A673 (cell line): ENCODE measurements at places on chromosomes 5 and 9. TPM values are rescaled to one million over a fixed set of nuclear protein-coding genes. Genes with fewer than 3 reads are reported as not detected.

Gene PLAC8L1
- 1.9 and 2.7 TPM in 2 replicates for total RNA-seq

GRCh38 chr5:33549982-33550567, 109.3 kb downstream of the TARS1 start:
- H3K4me3 ChIP-seq = no peak overlapping the region
- no peaks in the 10 kb centered on the region for H3K27me3 ChIP-seq
- DNase-seq = no peak
- no peaks in the 10 kb centered on the region for H3K4me1 ChIP-seq
- H3K27ac ChIP-seq = no peak overlapping the region

DNA sequence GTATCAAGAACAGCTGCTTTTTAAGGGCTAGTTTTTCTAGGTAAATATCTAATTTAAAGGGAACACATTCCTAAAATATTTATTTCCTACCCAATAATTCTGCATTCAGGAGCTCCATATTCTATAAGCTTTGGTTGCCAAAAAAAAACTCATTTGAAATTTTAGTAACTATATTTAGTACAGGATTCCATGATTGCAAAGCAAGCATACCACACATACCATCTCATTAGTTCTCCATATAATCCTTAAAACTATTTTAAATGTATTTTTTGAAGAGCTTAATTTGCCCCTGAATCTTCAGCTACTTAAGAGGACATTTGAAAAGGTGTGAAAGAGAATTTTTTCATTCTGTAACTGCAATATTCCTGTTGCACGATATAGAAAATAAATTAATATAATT, 877.0 kb downstream of the NR2F1-AS1 start:
- no peak overlapping the region for H3K4me3 ChIP-seq
- H3K36me3 ChIP-seq = no peaks in the 10 kb centered on the region
- no peak overlapping the region for H3K27ac ChIP-seq
- H3K4me1 ChIP-seq = peaks cover 19% of the 10 kb centered on the region
- H3K27me3 ChIP-seq = peaks cover 82% of the 10 kb centered on the region

Gene DMGDH
- 0.15 and 0.59 TPM in 2 replicates for total RNA-seq

- H3K4me1 ChIP-seq = no peaks in the 10 kb centered on the region
- H3K27ac ChIP-seq = no peak overlapping the region
- no peaks in the 10 kb centered on the region for H3K36me3 ChIP-seq
- no peaks in the 10 kb centered on the region for H3K27me3 ChIP-seq
Observed at GRCh38 chr9:3059781-3060468, 216.0 kb upstream of the PUM3 start.

Gene MOB3B
- total RNA-seq = 0.19 and 0.31 TPM in 2 replicates

DNA sequence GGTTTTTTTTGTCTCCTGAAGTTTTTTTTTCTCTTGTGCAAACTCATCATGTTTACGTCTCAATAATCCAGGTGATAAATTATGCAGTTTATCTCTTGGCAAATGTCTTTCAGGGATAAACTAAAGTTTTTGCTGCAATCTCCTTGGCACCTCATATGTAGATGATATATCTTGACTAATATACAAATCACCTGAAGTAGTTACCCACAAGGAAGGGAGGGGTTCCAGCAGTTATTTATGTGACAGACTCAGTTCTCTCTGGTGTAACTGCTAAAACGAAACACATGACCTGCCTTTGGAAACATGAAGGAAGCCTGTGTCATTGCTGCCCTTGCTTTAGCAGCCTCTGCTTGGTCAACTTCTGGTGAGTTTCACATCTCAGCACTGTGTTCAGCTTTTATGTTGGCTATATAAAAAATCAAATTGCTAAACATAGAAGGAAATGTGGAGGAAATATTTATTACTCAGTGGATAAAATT, 39.3 kb upstream of the KIAA1958 start:
- H3K36me3 ChIP-seq = no peaks in the 10 kb centered on the region
- no peak for DNase-seq
- H3K27ac ChIP-seq = no peak overlapping the region
- no peak overlapping the region for H3K4me3 ChIP-seq
- no peaks in the 10 kb centered on the region for H3K4me1 ChIP-seq
- H3K27me3 ChIP-seq = no peaks in the 10 kb centered on the region

DNA sequence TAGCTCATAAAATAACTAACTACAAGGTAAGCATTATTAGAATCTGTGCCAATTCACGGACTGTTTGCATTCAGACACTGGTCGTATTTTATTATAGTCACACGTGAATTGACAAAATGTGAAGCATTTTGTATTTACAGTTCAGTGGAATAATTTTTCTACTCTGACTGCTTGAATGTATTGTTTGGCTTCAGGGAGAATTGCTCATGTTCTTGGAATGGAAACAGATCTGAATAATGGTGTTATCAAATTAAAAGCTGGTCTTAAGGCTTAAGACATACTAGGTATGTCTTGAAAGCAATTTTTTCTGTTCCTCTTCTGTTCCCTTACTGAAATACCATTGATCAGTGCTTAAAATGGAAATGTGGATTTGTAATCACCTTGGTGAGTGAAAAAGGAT, 543.7 kb upstream of the TLE4 start:
- no peak overlapping the region for H3K4me3 ChIP-seq
- no peaks in the 10 kb centered on the region for H3K4me1 ChIP-seq
- DNase-seq = no peak
- peaks cover 31% of the 10 kb centered on the region for H3K27me3 ChIP-seq
- no peaks in the 10 kb centered on the region for H3K36me3 ChIP-seq
- no peak overlapping the region for H3K27ac ChIP-seq

Gene TAS2R1
- total RNA-seq = not detected in 2 replicates

GRCh38 chr9:37198039-37198729, 77.8 kb downstream of the ZCCHC7 start:
- no peak overlapping the region for H3K27ac ChIP-seq
- no peaks in the 10 kb centered on the region for H3K27me3 ChIP-seq
- peaks cover 78% of the 10 kb centered on the region for H3K4me1 ChIP-seq
- no peak for DNase-seq

DNA sequence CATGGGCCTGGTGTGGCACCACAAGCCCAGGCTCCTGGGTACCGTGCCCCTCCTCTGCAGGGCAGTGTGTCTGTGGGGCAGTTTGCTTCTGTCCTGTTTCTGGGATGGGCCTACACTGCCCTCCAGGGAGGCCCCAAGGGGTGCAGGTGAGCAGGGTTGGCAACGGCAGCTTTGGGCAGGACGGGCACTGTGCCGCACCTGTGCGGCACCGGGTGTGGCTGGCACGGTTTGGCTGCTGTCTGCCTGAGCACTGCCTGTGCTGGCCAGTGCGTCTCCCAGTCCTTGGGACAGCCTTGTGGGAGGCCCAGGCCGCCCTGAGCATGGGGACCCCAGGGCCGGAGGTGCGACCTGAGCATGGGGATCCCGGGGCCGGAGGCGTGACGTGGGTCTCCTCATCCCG, 37.2 kb downstream of the RXRA start:
- no peak overlapping the region for H3K4me3 ChIP-seq
- H3K27me3 ChIP-seq = no peaks in the 10 kb centered on the region
- H3K36me3 ChIP-seq = no peaks in the 10 kb centered on the region
- no peak overlapping the region for H3K27ac ChIP-seq
- no peak for DNase-seq

DNA sequence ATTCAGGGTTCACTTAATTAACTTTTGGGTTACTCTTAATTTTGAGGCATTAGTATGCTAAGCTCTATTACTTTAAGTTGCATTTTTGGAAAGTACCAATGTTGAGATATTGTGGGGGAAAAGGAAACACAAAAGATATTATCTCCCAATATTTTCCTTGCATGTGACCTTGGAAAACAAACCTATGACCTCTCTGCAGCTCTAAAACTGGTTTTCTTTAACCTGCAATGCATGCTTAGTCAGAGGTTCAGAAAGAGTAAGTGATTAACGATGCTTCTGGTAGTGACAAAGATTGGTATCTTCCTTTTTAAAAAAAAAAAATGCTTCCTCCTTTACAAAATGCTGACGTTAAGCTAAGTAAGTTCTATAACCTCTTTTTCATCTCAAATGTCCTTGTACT, 44.9 kb upstream of the CDH18 start:
- no peaks in the 10 kb centered on the region for H3K27me3 ChIP-seq
- H3K4me1 ChIP-seq = no peaks in the 10 kb centered on the region
- H3K27ac ChIP-seq = no peak overlapping the region

DNA sequence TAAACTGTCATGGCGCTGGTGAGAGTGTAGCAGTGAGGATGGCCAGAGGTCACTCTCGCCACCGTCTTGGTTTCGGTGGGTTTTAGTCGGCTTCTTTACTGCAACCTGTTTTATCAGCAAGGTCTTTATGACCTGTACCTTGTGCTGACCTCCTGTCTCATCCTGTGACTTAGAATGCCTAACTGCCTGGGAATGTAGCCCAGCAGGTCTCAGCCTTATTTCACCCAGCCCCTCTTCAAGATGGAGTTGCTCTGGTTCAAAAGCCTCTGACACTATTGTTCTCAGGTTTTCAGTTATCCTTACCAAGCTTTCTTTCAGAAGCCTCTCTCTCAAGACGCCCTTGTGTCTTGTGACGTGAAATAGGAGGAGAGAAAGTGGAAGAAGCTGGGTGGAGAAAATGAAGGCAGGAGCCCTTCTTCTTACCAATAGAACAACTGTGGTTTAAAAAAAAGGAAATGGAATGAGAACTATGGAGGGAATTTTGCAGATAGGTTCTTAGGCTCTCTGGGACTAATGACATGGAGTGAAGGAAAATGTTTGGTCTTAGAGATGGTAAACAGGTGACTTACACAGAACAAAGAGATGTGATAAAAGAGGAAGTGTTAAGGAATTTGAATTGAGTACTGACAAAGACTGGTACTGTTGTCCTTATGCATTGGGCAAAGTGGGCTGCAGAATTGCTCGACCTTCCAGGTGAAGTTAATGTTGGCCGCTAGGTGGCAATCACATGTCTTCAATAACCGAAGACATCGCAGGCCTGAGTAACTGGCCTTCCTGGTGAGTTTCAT, 133.3 kb upstream of the RAI14 start:
- peak; percentile 78 for DNase-seq
- no peaks in the 10 kb centered on the region for H3K4me1 ChIP-seq
- no peak overlapping the region for H3K27ac ChIP-seq
- no peaks in the 10 kb centered on the region for H3K36me3 ChIP-seq
- H3K27me3 ChIP-seq = no peaks in the 10 kb centered on the region
- no peak overlapping the region for H3K4me3 ChIP-seq

GRCh38 chr5:41334758-41335157, 121.4 kb upstream of the C6 start:
- peak overlapping the region; percentile 34 for H3K27ac ChIP-seq
- DNase-seq = peak; percentile 79
- H3K36me3 ChIP-seq = no peaks in the 10 kb centered on the region
- H3K27me3 ChIP-seq = no peaks in the 10 kb centered on the region

DNA sequence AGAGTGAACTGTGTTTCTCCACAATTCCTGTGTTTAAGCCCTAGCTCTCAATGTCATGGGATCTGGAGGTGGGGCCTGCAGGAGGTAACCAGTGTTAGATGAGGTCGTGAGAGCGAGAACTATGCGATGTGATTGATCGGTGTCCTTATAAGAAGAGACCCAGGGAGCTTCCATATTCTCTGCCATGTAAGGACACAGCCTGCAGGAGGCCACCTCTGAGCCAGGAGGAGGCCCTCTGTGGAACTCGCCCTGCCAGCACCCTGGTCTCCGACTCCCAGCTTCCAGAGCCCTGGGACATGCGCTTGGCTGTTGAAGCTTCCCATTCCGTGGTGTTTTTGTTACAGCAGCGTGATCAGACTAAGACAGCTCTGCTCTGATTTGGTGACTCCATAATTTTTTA, 255.4 kb downstream of the IRX2 start:
- H3K27me3 ChIP-seq = no peaks in the 10 kb centered on the region
- no peaks in the 10 kb centered on the region for H3K36me3 ChIP-seq
- H3K4me1 ChIP-seq = no peaks in the 10 kb centered on the region

Gene SPAG8
- 1.1 and 1.4 TPM in 2 replicates for total RNA-seq

Gene CEMIP2
- total RNA-seq = 31.8 and 32.9 TPM in 2 replicates

Gene SLC34A3
- total RNA-seq = not detected in 2 replicates

- no peak for DNase-seq
- H3K27ac ChIP-seq = no peak overlapping the region
- H3K4me3 ChIP-seq = no peak overlapping the region
- no peaks in the 10 kb centered on the region for H3K27me3 ChIP-seq
Observed at GRCh38 chr5:142634216-142635011, 51.5 kb downstream of the FGF1 start.

DNA sequence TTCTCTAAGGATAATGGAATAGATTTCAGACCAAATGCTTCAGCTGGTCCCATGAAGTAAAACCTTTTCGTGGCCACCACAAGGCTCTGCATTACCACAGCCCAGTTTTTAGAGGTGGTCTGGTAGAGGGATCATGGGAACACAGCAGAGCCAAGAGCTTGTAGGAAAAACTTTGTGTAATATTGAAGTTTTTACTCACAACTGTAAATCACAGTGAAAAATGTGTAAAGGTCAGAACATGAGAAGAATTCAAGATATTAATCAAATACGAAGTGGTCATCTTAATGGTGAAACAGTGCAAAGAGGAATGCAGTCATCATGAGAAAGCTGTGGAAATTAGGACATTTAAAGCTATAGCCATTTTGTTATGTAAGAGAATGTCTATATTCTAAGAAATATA, 197.5 kb downstream of the NPR3 start:
- H3K4me1 ChIP-seq = no peaks in the 10 kb centered on the region
- no peaks in the 10 kb centered on the region for H3K36me3 ChIP-seq

Gene TSSK1B
- not detected in 2 replicates for total RNA-seq

GRCh38 chr5:39816866-39817265, 392.1 kb upstream of the DAB2 start:
- no peak overlapping the region for H3K27ac ChIP-seq
- no peaks in the 10 kb centered on the region for H3K4me1 ChIP-seq
- no peak overlapping the region for H3K4me3 ChIP-seq
- H3K36me3 ChIP-seq = no peaks in the 10 kb centered on the region
- DNase-seq = no peak
- peaks cover 4% of the 10 kb centered on the region for H3K27me3 ChIP-seq

DNA sequence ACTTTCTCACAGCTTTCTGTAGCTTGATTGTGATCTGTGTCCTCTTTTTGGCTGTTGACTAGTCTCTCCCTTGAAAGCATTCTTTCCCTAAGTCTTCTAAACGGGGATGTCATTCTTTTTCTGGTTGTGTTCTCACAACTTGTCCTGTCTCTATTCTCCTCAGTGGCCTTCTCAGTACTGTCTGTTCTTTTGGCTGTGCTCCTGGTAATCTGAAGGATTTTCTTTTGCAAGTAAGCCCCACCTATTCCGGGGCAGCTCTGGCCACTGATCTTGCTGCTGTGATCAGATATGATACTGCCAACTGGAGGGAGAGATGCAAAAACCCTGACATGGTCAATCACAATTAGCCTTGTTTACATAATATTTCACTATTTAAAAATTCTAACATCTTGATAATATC, 172.2 kb downstream of the CDC42SE2 start:
- peaks cover 36% of the 10 kb centered on the region for H3K36me3 ChIP-seq
- DNase-seq = no peak
- no peaks in the 10 kb centered on the region for H3K27me3 ChIP-seq
- no peak overlapping the region for H3K27ac ChIP-seq
- H3K4me1 ChIP-seq = no peaks in the 10 kb centered on the region
- no peak overlapping the region for H3K4me3 ChIP-seq

DNA sequence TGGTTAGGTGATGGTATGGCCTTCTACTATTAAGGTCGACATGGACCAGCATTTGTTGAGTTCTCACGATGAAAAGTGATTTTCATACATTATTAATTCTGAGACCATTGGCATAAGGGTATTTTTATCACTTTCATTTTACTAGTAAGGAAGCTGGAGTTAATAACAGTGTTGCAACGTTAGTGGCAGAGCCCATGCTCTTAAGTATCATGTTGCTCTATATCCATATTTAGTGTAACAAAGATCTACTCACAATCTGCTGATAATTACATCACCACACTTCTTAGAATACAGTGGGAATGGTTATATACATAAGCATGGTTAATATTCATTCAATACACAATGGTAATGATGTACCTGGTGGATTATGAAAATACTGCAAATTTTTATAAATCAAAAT, 81.9 kb downstream of the PRR16 start:
- no peaks in the 10 kb centered on the region for H3K4me1 ChIP-seq
- DNase-seq = no peak
- H3K27me3 ChIP-seq = no peaks in the 10 kb centered on the region

Gene DNAH5
- 0.11 TPM in 1 of 2 replicates, not detected in the other for total RNA-seq
